Left ventricle myocardium superior (tissue), 1 donor: ENCODE measurements at places on chromosomes 4 and X. TPM values are rescaled to one million over a fixed set of nuclear protein-coding genes. Genes with fewer than 3 reads are reported as not detected.

Gene PRSS48
- total RNA-seq = not detected

Gene SLIT2
- total RNA-seq = 8.5 TPM

Gene IL21
- not detected for total RNA-seq

Gene NDST3
- not detected for total RNA-seq

Gene STARD8
- total RNA-seq = 10.5 TPM

Gene SPATA18
- 1.9 TPM for total RNA-seq

Gene CDX4
- not detected for total RNA-seq

- DNase-seq = no peak
Measured at GRCh38 chr4:182717788-182718583, 199.2 kb downstream of the DCTD start.

GRCh38 chrX:123298026-123298425 is 113.9 kb downstream of the GRIA3 start:
- no peak for DNase-seq

DNA sequence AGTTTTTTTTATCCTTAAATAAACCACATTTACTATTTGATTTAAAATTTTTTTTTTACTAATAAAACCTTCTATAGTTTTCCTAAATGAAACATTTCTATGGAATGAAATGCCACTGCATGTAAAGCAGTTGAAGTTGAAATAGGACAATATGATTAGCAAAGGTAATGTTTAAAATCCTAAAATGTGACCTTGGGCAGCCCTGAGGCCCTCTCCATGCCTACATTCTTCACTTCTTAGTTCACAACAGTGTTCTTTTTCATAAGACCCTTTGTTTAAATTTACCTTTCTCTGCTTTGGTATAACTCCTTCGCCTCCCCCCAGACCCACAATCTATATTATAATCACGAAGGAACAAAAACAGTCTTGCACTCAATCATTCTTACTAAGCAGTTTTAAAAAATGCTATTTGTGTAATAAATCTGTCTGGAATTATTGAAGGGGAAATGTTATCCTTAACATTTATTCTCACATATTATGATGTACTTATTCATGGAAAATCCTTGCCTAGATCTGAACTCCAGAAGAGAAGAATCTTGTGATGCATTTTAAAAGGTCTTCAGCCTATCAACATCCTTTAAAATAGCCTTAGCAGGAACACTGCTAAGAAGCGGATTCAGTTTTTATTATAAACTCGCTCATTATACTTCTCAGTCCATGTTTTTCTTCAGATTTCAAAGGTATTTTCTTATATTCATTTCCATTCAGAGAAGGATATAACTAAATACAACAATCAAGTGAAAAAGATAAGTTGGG is 124.6 kb upstream of the NAP1L5 start:
- no peak for DNase-seq

GRCh38 chrX:45888518-45888917 is 656.7 kb downstream of the ZNF674 start:
- no peak for DNase-seq

- DNase-seq = no peak
Measured at GRCh38 chr4:89269121-89269666, 38.4 kb downstream of the GPRIN3 start.

- DNase-seq = peak; percentile 88
Measured at GRCh38 chrX:69538321-69538876, 34.3 kb downstream of the NALF2 start.

DNA sequence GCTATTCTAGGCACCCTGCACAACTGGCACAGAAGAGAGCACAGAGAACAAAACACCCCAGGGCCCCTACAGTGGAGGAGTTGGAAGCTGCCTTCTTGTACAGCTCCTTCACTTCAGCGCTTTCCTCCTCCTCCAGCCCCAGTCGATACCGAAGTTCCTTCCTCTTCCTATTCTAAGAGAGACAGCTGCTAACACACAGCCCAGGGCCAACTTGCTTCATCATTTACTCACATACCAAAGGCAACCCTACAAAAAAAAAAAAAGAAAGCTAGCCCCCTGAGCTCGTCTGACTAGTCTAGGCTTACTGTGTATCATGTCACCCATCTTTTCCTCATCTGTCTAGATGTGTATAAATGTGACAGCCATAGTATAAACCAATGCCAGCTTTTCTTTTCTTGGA is 64.5 kb downstream of the MID1 start:
- DNase-seq = no peak

- no peak for DNase-seq
Measured at GRCh38 chr4:180635281-180635680, 1607.9 kb upstream of the TENM3 start.

GRCh38 chr4:56908206-56909085 is 746 bp downstream of the REST start:
- DNase-seq = peak; percentile 79

GRCh38 chrX:11611965-11612364 is 53.8 kb downstream of the ARHGAP6 start:
- DNase-seq = no peak

GRCh38 chr4:103719830-103720207 is at the start of gene TACR3:
TSS of gene TACR3 (minus strand) at chr4:103719985. CDS start at chr4:103719675, 310 bp downstream.
- peak; percentile 42 for DNase-seq

DNA sequence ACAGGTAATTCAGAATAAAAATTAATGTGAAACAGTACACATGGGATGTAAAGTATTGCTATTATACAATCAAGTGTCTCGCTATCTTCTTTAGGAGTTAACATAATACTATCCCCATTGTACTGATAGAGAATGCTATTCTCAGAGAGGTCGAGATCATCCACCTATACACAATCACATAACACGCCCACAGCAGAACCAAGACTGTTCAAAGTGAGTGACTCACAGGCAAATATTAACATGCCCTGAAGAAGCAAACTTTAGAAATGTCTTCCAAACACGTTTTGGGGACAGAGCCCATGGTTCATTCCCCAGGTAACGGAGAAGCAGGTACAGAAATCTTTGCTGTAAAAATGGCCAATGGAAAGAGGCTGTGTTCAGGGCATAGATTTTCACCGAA is 50.1 kb upstream of the PHKA2 start:
- DNase-seq = no peak

GRCh38 chr4:104451573-104451972 is 43.1 kb downstream of the CXXC4 start:
- no peak for DNase-seq

DNA sequence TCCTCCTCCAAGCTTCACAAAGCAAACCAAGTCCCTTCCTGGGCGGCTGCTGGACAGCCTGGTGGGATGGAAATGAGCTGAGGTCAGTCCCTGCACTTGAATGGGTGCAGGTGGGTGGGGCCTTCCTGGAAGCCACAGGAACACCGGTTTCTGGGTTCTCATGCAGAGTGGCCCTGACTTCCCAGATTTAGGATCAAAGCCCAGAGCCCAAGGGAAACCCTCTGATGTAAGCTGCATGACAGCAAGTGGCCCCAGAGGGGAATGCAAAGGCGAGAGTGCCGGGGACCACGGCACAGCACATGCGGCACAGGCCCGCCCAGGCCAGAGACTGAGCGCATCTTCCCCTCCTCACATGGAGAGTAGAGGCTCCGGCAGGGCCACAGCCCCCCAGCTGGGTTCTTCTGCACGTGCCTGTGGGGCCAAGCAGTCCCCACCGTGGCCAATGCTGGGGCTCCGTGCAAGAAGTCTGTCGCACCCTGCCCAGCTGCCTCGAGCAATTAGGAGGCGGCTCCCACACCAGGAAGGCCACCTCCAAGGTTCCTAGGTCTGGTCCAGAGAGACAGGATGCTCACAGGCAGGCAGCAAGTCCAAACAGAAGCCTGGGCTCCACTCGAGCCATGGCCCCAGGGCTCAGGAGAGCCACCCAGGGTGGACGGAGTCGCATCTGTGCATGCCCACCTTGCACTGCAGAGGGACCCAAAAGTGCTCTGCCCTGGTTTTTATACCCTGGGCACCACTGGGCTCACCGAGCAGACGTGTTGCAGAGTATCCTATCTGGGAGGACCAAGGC is 83.0 kb downstream of the HTRA3 start:
- no peak for DNase-seq

GRCh38 chr4:76083386-76083988 is 9.0 kb downstream of the ART3 start:
- no peak for DNase-seq
